ENCODE measurements at places on chromosomes 4 and X.

- no peak for DNase-seq
Observed at GRCh38 chr4:160370046-160370445, 1267.2 kb downstream of the RAPGEF2 start.

DNA sequence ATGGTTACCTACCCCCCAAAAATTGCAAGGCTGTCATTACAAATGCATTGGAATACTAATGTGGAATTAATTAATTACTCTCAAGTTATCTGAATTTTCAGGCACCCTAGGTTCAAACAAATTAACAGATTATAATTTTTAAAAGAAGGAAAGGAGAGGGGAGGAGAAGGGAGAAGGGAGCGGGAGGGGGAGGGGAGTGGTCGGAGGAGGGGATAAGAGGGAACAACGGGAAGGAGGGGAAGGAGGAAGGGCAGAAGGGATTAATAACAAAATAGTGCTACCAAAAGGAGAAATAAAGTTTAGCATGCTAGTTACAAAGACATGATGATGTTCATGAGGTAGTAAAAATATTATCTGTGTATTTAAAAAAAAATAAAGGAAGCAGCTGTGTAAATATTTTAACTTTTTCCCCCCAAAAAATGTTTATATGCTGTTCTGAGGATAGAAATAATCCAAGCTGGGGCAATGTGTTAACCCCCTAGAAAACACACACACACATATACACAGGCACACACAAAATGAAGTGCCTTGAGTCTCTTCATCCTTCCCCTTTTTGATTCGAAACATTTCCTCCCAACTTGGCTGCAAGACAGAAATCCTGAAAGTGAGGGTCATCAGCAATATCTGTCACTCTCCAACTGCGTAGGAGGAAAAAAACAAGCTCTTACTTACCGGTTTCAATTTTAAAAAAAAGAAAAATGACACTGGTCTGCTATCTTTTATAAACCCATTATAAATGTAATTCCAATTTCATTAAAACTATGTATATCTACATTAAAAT, 58.8 kb downstream of the PPP3CA start:
- DNase-seq, result no peak

DNA sequence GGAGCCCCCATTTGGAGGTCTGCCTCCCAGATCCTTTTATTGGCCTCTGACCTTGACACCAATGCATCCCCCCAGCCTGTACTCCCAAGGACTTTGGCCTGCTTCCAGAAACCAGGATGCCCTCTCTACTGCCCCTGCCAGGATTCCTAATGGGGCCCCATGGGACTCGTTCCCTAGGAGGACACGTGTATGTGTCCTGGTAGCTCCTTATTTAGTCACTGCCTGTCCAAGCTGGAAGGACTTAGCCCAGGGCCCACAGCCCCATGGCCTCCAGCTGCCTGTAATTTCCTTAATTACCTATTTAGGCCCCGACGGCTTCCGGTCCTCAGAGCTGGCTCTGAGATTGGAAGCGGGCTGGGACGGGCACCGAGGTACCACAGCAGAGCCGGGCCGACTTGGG, 9.4 kb downstream of the ATP2B3 start:
- DNase-seq, result no peak

DNA sequence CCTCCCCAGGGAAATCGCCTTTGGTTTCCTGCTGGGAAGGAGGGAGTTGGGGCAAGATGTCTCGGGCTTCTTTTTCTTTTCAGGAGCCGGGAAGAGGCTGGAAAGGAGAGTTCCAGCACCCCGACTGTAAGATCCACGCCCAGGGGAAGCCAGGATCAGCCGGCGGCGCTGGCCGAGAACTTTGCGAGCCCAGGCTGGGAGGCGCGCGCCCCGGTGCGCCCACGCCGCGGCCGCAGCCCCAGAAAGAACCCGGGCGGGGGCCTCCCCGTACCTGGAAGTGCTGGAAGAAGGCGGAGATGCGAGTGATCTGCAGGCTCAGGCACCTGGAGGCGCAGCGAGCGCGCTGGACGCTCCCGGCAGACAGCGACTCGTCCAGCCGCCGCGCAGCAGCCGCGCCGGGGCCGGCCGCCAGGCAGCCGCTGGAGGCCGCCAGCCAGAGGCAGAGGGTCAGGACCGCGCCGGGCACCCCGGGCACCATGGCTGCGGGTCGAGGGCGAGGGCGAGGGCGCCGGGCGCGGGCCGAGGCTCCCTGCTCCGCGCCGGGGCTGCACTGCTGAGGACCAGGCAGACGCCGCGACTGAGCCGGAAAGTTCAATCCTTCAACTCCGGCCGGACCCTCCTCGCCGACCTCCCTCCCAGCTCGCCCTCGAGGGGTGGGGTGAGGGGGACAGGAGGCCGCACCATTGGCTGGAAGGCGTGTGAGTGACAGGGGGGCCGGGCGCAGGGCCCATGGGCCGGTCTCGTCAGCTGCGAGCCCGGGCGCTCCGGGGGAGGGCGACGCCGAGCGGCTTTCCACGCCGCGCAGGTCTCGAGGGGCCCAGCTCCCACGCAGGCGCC, at the start of gene ANOS1:
ANOS1 (minus strand) TSS at position 579 of the 837 bp plus-strand sequence; CDS start at position 478, 101 bp downstream.
- no peak for DNase-seq

DNA sequence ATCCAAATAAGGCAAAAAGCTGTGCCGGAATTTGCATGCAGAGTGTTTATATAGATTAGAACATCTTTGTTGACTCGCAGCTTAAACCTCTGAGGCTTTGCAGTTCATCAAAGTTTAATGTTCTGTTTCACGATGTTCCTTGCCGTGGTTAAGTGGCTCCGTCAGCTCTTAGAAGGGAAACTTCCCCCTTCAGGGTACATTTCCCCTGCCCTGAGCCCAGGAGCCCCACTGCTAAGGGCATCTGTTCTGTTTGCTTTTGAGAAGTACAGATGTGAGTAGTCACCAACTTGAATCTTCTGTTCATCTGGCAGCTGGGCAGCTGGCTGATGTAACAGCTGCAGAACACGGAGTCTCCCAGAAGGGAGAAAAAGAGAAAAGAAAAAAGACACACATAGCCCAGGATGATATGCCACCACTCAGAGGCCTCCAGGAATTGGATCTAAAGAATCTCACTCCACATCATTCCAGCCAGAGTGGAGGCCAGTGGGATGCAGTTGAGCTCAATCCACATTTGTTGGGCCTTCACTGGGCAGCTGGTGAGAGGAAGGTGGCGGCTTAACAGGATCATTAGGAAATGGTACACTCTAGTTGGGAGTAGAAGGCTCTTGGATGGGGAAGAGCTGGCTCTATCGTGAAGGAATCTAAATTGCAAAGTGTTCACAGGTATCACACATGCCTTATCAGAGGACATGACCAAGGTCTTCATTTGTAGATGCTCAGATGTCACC, 178.7 kb upstream of the RBPJ start:
- DNase-seq, result no peak

DNA sequence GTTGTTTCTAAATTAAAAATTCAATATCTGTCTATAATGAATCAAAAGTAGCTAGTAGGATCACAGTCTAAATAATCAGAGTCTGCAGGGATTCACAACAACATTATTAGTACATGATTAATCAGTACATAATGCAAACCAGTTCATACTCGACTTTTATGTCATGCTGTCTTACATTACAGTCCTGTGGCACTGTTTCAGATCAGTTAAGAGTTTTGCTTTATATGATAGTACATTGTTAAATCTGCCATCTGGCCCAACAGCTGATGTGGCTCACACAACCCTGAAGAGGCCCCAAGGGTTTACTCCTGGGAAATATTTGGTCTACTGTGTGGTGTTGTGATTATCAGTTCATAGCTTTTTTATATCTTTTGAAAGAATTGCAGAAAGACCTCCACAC, 247.1 kb upstream of the ETNPPL start:
- DNase-seq, result no peak

DNA sequence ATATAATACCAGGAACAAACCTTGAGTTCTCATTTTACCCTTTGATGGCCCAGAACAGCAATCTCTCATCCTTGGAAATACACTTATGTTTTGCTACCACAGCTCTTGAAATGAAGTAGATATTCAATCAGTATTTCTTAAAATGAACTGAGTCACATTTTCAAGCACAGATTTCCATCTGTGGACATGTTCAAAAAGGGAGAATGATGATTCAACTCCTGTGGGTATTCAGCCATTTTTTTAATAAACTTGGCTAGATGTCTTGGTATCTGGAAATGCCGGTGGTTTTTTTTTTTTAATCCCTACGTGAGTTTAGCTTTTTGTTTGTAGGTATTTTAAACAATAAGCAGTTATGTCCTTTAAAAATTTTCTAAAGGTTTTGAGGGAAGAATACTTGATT, 64.2 kb upstream of the TRPC5OS start:
- DNase-seq, result no peak

DNA sequence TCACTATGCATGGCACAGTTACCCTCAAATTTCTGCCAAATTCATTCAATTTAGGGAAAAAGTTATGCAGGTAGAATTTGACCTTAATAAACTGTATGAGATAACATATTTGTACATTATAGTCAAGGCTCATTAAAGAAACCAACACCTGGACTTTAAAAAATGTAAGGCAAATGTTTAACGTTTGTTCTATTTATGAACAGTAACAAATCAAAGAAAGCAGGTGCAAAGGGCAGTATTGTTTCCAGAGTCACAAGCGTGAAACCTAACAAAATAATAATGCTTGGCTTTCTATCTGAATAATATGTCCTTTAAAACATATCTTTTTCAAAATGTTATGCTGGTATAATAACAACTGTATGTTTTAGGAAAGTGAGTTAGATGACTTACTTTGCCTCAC, 41.2 kb downstream of the LIN54 start:
- DNase-seq, result no peak

GRCh38 chrX:46279925-46280313, 265.3 kb downstream of the ZNF674 start:
- no peak for DNase-seq

DNA sequence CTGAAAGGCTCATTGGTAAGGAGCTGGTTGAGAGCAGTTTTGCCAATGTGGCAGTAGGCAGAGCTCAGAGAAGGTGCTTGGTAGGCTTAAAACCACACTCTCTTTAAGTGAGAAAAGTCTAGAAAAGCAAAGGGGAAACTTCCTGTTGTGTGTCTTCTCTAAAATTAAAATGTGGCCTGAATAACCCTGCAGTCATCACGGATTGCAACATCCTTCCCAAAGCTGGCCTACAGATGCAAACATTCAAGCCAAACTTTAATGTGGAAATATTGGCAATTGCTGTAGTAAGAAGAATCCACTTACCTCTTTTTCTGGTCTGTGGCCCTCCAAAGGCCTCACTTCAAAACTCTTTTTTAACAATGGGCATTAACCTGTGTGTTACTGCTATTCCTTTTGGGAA, 348.5 kb downstream of the OPHN1 start:
- DNase-seq, result no peak

- no peak for DNase-seq
Observed at GRCh38 chr4:143016171-143016570, 168.5 kb upstream of the USP38 start.

DNA sequence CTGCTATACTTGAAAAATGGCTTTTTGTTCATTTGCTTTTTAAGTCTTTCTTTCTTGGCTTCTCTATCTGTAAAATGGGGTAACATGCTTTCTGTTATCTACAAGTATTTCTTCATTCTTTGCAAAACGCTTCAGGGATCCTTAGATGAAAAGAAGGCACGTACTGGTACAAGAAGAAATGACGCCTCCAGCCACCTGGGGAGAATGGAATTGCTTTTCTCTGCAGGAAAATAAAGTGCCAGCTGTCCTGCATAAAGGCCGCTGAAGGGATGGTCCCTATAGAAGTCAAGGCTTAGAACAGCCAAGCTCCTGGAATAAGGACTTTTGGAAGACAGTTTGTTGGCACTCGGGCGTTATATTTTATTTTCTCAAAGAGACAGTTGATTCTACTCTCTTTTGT, 210.8 kb upstream of the RASGEF1B start:
- no peak for DNase-seq

GRCh38 chrX:52031371-52031770, 37.6 kb downstream of the MAGED4B start:
- no peak for DNase-seq

- no peak for DNase-seq
Observed at GRCh38 chrX:73851014-73852009, 288.3 kb downstream of the CHIC1 start.

GRCh38 chrX:149799938-149800337, 18.2 kb downstream of the MAGEA9 start:
- no peak for DNase-seq

GRCh38 chr4:955161-955921, 18.0 kb downstream of the DGKQ start:
- no peak for DNase-seq

GRCh38 chr4:128940971-128941370, 131.5 kb downstream of the JADE1 start:
- DNase-seq, result no peak

DNA sequence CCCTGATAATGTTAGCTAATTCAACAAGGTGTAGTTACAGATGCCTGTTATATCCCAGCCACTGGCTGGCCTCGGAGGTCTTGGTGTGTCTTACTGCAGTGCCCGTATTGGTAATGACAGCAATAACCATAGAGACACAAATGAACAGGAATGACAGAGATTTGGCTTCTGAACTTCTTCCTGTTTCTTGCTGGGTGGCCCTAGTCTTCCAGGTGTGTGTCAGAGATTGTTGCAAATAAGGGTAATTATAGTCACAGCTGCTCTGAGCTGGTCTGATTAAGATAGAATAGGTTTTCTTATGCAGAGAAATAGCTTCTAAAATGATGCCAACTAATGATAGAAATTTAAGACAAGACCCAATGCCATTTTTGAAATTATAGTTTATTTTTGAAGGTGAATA, 64.1 kb upstream of the MAD2L1 start:
- DNase-seq, result no peak

DNA sequence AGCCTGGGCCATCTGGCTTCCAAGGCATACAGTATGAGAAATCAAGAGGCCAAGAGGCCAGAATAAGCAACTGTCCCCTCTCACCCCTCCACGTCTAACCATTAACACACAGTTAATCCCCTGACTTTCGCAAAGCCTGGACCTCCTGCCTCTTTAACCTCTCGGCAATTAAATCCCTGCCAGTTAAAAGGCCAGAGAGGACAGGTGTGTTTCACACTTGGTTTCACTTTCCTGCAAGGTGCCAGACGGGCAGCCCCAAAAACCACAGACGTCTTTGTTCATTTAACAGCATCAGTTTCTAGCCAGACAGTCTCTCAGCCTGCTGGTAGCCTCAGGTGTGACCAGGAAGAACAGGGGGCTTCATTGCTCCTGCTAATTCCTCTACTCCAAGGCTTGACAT, 91.1 kb upstream of the KIT start:
- no peak for DNase-seq

GRCh38 chr4:101279377-101279871, 67.9 kb downstream of the PPP3CA start:
- DNase-seq, result no peak

DNA sequence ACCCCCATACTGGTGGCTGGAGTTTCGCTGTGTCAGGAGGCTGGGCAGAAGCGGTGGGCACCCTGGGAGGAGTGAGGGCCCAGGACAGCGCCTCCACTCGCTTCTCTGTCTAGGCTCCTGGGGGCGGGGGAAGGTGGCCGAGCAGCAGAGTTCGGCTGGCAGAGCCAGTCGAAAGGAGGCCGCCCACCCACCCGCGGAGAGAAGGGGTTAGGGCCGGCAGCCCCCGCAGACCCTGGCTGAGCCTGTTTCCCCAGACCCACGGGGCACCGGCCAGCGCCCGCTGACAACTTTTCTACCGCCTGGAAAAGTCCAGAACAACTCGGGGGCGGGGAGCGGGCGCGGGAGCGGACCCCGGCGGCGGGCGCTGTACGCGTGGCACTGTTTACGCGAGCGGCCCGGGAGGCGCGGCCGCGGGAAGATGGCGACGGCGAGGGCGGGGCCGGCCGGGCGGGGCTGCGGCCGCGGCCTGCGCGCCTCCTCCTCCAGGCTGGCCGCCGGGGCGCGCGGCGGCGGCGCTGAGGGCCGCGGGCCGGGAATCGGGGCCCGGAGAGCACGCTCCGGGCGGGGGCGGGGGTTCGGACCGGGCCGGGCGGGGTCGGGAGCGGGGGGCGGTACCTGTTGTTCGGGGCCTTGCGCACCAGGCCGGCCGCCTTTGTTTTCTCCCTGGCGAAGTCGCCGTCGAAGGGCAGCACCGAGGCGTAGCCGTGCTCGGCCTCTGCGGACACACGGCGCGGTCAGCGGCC, 628 bp downstream of the MXD4 start:
- DNase-seq, result peak; percentile 30

All from stimulated activated CD4-positive, alpha-beta T cell treated with anti-CD3 and anti-CD28 coated beads, Interleukin-1b, Interleukin-23, amount 100 ng/mL, for 1 hour (primary cell).